Thyroid gland (tissue), 4 donors: ENCODE measurements at places on chromosomes 6 and 20. TPM values are rescaled to one million over a fixed set of nuclear protein-coding genes. Genes with fewer than 3 reads are reported as not detected.

DNA sequence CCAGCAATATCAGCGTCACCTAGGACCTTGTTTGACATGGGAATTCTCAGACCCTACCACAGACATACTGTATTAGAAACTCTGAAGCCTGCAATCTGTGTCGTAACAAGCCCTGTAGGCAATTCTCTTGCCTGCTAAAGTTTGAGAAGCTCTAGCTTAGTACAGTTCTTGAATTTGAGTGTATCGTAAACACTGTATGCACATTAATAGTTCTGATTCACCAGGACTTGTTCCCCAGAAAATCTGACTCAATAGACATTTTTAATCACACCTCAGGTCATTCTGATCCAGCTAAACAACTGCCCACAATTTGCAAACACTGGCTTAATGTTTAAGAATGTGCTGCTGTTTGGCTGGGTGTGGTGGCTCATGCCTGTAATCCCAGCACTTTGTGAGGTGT is 414.3 kb downstream of the TFAP2A start:
- no peaks in the 10 kb centered on the region for H3K4me1 ChIP-seq
- H3K27me3 ChIP-seq: no peaks in the 10 kb centered on the region
- no peak overlapping the region for H3K27ac ChIP-seq
- no peak for DNase-seq
- H3K36me3 ChIP-seq: no peaks in the 10 kb centered on the region

DNA sequence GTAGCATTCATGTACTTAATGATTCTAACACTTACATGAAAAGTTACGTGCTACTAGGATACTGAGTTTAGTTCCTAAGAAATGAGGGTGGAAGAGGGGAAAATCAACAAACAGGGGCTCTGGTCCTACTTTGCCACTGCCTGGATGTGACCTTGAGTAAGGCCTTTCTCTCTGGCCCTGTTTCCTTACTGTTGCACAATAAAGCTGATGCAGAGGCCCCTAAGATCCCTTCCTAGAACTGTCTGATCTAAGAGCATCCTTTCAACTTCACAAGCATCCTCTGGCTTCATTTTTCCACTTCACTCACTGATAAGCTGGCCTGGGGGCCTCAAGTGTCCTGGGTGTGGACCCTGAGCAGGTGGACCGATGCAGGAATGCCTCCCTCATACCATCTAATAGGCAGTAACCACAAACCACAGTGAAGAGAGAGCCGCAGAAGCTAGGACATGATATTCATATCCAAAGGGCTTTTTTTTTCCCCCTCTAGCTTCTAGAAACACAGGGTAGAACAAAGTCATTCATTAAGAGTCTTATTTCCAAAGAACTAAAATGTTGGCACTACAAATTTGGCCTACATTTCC is 21.6 kb downstream of the FKBP1A start:
- H3K4me1 ChIP-seq: peaks cover 69% of the 10 kb centered on the region
- no peaks in the 10 kb centered on the region for H3K27me3 ChIP-seq
- no peak overlapping the region for H3K4me3 ChIP-seq
- H3K27ac ChIP-seq: peak overlapping the region; percentile 42
- DNase-seq: no peak

DNA sequence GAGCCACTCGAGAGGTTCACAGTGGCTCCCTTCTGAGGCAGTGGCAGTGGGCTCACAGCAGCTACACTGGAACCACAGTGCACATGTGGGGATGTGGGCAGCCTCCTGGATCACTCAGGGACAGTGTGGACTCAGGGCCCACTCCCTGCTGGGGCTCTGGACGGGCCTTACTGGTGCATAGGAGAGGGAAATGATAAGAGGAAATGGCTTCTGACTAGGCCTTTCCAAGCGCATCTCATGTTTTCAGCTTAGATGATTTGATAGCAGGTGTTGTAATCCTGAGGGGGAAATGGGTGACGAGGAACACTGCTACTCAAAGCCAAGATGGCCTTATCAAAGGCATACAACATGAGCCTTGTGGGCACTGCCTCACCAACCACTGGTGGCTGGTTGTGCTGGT is 44.0 kb downstream of the PANK2 start:
- H3K36me3 ChIP-seq: no peaks in the 10 kb centered on the region
- H3K27ac ChIP-seq: peak overlapping the region; percentile 75
- peaks cover 70% of the 10 kb centered on the region for H3K4me1 ChIP-seq
- H3K4me3 ChIP-seq: no peak overlapping the region

GRCh38 chr6:52143551-52143950 is 42.6 kb upstream of the IL17A start:
- H3K4me1 ChIP-seq: peaks cover 6% of the 10 kb centered on the region
- DNase-seq: no peak
- no peaks in the 10 kb centered on the region for H3K36me3 ChIP-seq
- H3K4me3 ChIP-seq: no peak overlapping the region

GRCh38 chr20:24609757-24610156 is 140.3 kb downstream of the SYNDIG1 start:
- DNase-seq: no peak
- no peaks in the 10 kb centered on the region for H3K4me1 ChIP-seq
- H3K36me3 ChIP-seq: no peaks in the 10 kb centered on the region
- H3K27me3 ChIP-seq: no peaks in the 10 kb centered on the region

- H3K4me3 ChIP-seq: no peak overlapping the region
- H3K36me3 ChIP-seq: no peaks in the 10 kb centered on the region
Measured at GRCh38 chr6:156163311-156163710, 613.9 kb upstream of the ARID1B start.

GRCh38 chr6:50278663-50279062 is 228.9 kb upstream of the DEFB112 start:
- H3K36me3 ChIP-seq: no peaks in the 10 kb centered on the region
- no peak overlapping the region for H3K27ac ChIP-seq
- no peaks in the 10 kb centered on the region for H3K4me1 ChIP-seq
- H3K27me3 ChIP-seq: no peaks in the 10 kb centered on the region
- DNase-seq: no peak

GRCh38 chr6:129646642-129647041 is 63.3 kb downstream of the ARHGAP18 start:
- H3K4me3 ChIP-seq: no peak overlapping the region
- no peak for DNase-seq
- no peaks in the 10 kb centered on the region for H3K27me3 ChIP-seq
- H3K27ac ChIP-seq: peak overlapping the region; percentile 48

- peaks cover 11% of the 10 kb centered on the region for H3K36me3 ChIP-seq
- H3K27me3 ChIP-seq: no peaks in the 10 kb centered on the region
Measured at GRCh38 chr6:167877994-167878779, 51.5 kb downstream of the AFDN start.

GRCh38 chr6:22383016-22383415 is 86.2 kb upstream of the PRL start:
- no peak for DNase-seq
- H3K36me3 ChIP-seq: no peaks in the 10 kb centered on the region
- H3K4me3 ChIP-seq: no peak overlapping the region
- H3K27ac ChIP-seq: no peak overlapping the region

- H3K4me1 ChIP-seq: no peaks in the 10 kb centered on the region
- no peak for DNase-seq
- no peak overlapping the region for H3K4me3 ChIP-seq
- no peaks in the 10 kb centered on the region for H3K36me3 ChIP-seq
- no peaks in the 10 kb centered on the region for H3K27me3 ChIP-seq
Measured at GRCh38 chr6:157562997-157563396, 182.0 kb downstream of the ZDHHC14 start.

DNA sequence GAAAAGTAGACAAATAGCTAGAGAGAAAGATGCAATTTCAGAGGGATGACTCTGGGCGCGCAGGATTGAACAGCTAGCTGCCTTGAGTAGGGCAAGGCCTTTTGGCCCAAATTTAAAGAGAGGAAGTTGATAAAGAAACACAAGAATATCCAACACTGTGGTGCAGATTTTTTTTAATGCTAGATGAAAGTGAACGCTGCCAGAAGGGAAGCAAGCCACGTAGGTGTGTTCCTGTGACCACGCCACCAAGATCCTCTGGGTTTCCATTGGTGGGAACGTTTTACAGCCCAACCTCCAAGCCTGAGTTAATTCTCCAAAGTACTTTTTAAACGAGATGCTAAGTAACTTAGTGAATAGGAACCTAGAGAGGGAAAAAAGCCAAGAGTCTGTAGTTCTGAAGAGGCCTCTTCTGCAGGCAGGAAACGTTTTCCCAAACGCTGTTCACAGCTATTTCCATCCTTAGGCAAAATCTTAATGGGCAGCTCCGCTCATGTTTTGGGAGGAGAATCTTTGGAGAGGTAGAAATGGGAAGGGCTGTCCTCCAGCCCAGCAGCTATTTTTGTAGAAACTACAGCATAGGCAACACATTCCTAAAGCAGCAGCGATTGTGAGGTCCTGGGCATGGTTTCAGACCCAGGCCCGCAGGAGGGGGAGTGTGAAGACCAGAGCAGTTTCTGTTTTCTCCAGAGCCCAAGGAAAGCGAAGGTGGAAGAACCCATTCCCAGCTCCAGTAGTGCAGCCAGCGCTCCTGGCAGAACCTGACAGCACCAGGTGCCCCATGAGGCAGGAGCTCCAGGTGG is 8.2 kb downstream of the LY86 start:
- H3K4me3 ChIP-seq: peak overlapping the region; percentile 5
- peak; percentile 80 for DNase-seq
- peaks cover 38% of the 10 kb centered on the region for H3K4me1 ChIP-seq
- H3K36me3 ChIP-seq: no peaks in the 10 kb centered on the region
- peak overlapping the region; percentile 82 for H3K27ac ChIP-seq

DNA sequence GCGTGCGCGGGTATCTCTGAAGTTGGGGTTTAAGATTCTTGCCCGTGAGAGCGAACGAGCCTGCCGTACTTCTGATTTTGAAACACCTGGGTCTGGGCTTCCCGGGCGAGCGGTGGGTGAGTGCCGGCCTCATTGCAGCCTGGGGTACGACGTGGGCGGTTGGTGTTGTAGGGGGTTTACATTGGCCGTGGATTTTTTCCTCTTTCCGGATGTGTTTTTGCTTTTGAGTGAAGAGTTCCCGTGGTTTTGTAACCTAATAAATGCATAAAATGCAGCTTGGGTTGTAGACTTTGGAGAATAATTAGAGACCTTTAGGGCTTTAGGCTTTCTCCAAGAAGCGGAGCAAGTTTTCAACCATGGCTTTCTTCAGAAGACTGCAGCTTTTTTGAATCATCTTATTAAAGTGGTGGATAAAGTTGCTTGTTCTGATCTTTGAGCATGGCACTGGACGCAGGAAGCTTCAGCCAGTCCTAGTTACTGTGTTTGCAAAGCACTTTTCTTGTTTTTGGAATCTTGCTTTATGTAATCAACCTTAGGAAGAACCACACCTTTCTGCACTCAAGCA is 314 bp downstream of the FARS2 start:
- peaks cover 33% of the 10 kb centered on the region for H3K4me1 ChIP-seq
- H3K27ac ChIP-seq: peak overlapping the region; percentile 100
- H3K36me3 ChIP-seq: no peaks in the 10 kb centered on the region
- DNase-seq: no peak
- H3K4me3 ChIP-seq: peak overlapping the region; percentile 86
- H3K27me3 ChIP-seq: no peaks in the 10 kb centered on the region

GRCh38 chr6:40743226-40743625 is 156.1 kb upstream of the LRFN2 start:
- H3K27ac ChIP-seq: no peak overlapping the region
- DNase-seq: no peak

DNA sequence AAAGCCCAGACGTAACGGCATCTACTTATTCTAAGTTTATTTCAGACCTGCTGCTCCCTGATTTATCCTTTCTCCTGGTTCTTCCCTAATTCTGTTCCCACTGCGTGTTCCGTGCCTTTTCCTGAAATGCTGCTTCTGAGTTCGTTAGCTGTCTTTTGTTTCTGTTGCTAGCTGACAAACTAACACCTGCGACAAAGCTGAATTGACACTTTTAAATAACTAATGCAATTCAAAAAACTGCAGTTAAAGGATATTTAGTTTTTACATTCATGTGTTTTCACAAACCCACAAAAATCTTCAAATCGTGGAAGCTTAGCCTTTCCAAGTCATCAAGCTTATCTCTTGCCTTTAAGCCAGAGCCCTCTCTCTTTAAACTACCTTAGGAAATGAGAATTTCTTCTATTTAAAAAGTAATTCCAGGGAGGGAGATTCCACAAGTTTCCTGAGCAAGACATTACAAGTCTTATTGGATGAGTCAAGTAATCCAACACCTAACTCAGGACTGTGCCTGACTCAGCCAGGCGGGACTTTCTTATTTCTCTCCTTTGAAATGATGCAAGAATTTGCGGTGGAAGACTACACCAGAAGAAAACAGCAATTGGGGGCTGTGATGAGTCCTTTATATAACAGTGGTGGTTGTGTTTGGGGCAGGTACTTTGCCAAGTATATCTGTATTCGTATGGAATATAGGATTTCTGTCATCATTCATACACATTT is 6.3 kb downstream of the ADTRP start:
- H3K27me3 ChIP-seq: no peaks in the 10 kb centered on the region
- H3K36me3 ChIP-seq: no peaks in the 10 kb centered on the region
- DNase-seq: no peak
- no peak overlapping the region for H3K27ac ChIP-seq

GRCh38 chr6:83443516-83443915 is 12.7 kb upstream of the ME1 start:
- H3K27ac ChIP-seq: no peak overlapping the region
- no peak overlapping the region for H3K4me3 ChIP-seq
- H3K4me1 ChIP-seq: no peaks in the 10 kb centered on the region

- H3K27me3 ChIP-seq: no peaks in the 10 kb centered on the region
- no peaks in the 10 kb centered on the region for H3K4me1 ChIP-seq
- DNase-seq: no peak
Measured at GRCh38 chr6:2110504-2110903, 134.9 kb downstream of the GMDS start.

GRCh38 chr6:157614026-157614568 is 208.9 kb upstream of the SNX9 start:
- no peak for DNase-seq
- no peak overlapping the region for H3K4me3 ChIP-seq
- no peaks in the 10 kb centered on the region for H3K36me3 ChIP-seq
- H3K27ac ChIP-seq: no peak overlapping the region
- no peaks in the 10 kb centered on the region for H3K4me1 ChIP-seq

- no peaks in the 10 kb centered on the region for H3K27me3 ChIP-seq
- no peak overlapping the region for H3K27ac ChIP-seq
- no peaks in the 10 kb centered on the region for H3K36me3 ChIP-seq
- no peaks in the 10 kb centered on the region for H3K4me1 ChIP-seq
- H3K4me3 ChIP-seq: no peak overlapping the region
- DNase-seq: no peak
Measured at GRCh38 chr6:100346203-100346602, 118.5 kb downstream of the SIM1 start.

GRCh38 chr20:62795023-62795761 is 1.1 kb upstream of the MRGBP start:
- H3K4me1 ChIP-seq: peaks cover 16% of the 10 kb centered on the region
- H3K36me3 ChIP-seq: peaks cover 11% of the 10 kb centered on the region
- no peaks in the 10 kb centered on the region for H3K27me3 ChIP-seq
- peak overlapping the region; percentile 50 for H3K4me3 ChIP-seq

GRCh38 chr20:57711311-57711712 is 1.5 kb upstream of the PMEPA1 start:
- peaks cover 23% of the 10 kb centered on the region for H3K4me1 ChIP-seq
- H3K27me3 ChIP-seq: no peaks in the 10 kb centered on the region
- no peaks in the 10 kb centered on the region for H3K36me3 ChIP-seq
- peak overlapping the region; percentile 94 for H3K27ac ChIP-seq
- H3K4me3 ChIP-seq: no peak overlapping the region

GRCh38 chr20:23340524-23340923 is 10.1 kb upstream of the NXT1 start:
- no peak overlapping the region for H3K4me3 ChIP-seq
- H3K4me1 ChIP-seq: no peaks in the 10 kb centered on the region
- no peak overlapping the region for H3K27ac ChIP-seq
- H3K27me3 ChIP-seq: no peaks in the 10 kb centered on the region
- peak; percentile 59 for DNase-seq
- no peaks in the 10 kb centered on the region for H3K36me3 ChIP-seq

The LMBRD1 gene
- total RNA-seq: 132 TPM

The RIPPLY2 gene
- total RNA-seq: not detected

The CAGE1 gene
- total RNA-seq: not detected

The BFSP1 gene
- 4.7 TPM for total RNA-seq

The TAAR9 gene
- total RNA-seq: not detected

The RNF217 gene
- total RNA-seq: 32.1 TPM

The TTLL9 gene
- 1.1 TPM for total RNA-seq

The SPDEF gene
- not detected for total RNA-seq
